GDM1 (cell line): ENCODE measurements at places on chromosomes 5 and 9.

DNA sequence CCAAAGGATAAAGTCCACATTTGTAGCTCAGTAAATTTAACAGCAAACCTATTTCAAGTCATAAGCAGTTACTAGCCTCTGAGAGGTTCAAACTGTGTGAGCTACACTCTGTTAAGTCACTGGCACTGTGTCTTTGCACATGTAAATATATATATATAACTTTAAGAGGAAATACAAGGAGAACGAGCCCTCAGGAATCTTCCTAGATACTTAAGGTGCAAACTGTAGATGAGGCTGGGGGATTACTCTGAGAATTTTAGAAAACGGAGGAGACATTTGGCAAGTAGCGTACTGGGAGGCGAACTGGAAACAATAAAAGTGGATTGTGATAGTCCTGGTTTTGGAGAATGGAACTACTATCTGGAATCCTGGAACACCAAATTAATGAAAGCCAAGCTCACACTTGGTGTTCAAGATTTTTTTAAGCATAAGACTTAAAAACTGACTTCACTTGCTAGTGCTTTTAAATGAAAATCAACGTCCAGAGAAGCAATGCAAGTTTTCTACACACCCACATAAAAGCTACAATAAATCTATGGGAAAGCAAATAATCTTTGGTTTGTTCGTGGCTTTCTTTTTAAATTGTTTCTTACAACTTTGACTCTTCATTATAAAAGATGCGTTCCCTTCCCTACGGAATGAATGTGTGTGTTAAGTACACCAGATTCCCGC, 1057.0 kb upstream of the DMAC1 start:
- DNase-seq: no peak

- no peak for DNase-seq
Measured at GRCh38 chr5:159655757-159656409, 260.4 kb upstream of the ADRA1B start.

DNA sequence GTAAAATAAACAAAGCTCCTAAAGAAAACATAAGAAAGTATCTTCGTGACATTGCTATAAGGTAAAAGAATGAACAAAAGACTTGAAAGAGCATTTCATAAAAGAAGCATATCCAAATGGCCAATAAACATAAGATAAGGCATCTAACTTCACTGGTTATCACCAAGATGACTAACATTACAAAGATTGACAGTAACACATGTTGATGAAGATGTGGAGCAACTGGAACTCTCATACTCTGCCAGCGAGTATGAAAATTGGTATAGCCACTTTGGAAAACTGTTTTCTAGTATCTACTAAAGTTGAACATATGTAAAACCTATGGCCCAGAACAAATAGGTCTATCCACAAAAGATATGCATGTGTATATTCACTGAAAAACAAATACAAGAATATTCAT, 150.5 kb downstream of the SNX18 start:
- DNase-seq: no peak

GRCh38 chr9:28329323-28329722, 756.0 kb upstream of the C9orf72 start:
- no peak for DNase-seq

- DNase-seq: no peak
Measured at GRCh38 chr5:170221327-170221741, 11.5 kb upstream of the C5orf58 start.

GRCh38 chr5:143217065-143217803, 186.3 kb downstream of the NR3C1 start:
- no peak for DNase-seq

GRCh38 chr9:82254646-82255367, 266.2 kb downstream of the SPATA31D1 start:
- no peak for DNase-seq

DNA sequence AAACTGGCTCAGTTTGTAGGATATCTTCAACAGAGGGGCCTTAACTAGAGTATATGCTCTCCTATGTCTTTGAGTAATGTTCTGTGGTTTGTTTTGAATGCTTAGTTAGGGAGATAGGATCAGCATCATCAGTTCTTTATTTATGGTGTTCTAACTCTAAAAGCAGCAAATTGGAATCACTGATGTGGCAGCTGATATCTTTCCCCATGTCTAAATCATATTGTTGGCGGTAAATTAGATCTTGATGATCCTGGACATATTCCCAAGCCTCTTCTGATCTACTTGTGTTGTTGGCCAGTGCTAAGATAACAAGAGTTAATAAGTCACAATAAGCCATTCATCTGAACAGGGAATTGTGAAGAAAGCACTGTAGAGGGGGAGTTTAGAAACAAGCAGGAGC, 332.4 kb upstream of the DAB2 start:
- no peak for DNase-seq

GRCh38 chr5:96687812-96688453, 25.8 kb downstream of the CAST start:
- DNase-seq: no peak

- no peak for DNase-seq
Measured at GRCh38 chr5:170503990-170504596, at the start of gene KCNIP1. Gene KCNIP1, plus strand, starts transcription at chr5:170504020.

DNA sequence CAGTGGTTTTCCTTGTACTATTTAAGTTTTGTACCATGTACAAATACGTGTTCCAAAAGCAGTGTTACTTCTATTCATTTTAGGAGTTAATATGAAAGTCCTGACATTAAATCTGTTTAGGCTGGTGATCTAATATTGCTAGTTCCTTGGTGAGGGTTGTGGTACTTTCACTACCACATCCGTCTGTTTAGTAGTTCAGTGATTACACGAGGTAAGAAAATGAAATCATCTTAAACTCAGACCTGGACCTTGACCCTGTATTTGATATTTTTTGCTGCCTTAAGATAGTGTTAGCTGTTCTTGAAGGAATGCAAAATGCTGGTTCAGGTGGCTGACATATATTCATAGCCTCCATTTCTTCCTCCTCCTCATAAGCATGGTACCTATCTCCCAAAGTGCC, 50.3 kb downstream of the MTAP start:
- DNase-seq: no peak

- no peak for DNase-seq
Measured at GRCh38 chr5:143708672-143709071, 103.3 kb upstream of the HMHB1 start.

DNA sequence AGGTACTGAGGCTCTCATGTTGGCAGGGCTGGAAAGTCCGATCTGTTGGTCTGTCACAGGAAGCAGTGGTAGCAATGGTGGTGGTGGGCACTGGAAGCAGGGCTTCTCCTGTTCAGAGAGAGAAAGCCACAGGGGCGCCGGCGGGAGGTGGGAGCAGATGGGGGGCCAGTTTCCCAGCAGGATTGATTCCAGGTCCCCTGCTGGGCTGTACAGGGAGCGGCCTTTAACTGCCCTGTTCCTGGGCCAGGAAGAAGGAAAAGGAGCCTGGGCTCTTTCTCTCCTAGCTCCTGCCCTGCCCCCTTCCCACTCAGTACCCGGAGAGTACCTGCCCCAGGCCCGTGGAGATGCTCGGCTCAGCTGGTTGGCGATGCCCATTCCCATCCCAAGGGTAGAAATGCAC, 2.6 kb upstream of the DAB2IP start:
- DNase-seq: no peak

GRCh38 chr5:177455661-177456590, 9.3 kb downstream of the PRR7 start:
- peak; percentile 75 for DNase-seq

GRCh38 chr9:9112001-9112720, 1312.6 kb upstream of the DMAC1 start:
- DNase-seq: no peak

- no peak for DNase-seq
Measured at GRCh38 chr5:2675548-2675947, 75.9 kb downstream of the IRX2 start.

- no peak for DNase-seq
Measured at GRCh38 chr9:130069048-130069447, 15.3 kb downstream of the GPR107 start.

DNA sequence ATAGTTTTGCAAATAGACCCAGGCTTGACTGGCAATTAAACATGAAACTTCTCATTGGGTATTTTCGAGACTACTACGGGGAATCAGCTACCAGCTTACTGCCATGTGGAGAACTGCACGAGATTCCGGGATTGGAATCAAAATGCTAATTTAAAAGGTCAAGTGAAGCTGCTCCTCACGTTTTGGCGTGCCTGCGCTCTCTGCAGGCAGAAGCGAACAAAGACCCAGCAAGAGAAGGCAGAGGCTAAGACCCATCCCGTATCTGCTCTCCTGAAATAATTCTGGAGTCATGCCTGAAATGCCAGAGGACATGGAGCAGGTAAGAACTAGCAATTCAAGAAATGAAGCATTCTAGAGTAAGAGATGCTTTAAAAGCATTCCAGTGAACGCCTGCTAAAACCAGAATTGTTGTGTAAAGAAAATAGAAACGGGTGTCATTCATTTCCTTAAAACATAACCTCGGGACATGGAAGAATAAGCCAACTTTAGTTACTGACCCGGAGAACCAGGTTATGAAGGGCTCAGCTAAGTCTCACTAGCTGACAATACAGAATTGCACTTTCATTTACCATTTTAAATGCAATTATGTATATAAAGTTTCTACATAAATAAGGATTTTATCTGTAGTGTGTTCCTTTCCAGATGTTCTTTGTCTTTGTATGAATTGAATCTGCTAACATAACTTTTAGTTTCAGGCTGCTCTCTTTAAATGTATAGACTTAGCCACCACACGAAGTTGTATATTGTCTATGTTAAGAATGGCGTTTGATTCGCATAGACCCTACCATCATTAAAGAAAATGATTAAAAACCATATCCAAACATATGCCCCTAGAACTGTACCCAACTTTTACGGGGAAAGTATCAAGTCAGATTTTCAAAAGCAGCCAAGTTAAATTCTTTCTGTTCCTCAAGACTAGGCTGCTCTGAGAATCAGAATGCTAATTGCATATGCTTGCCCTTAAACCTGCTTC, 2.0 kb upstream of the MAT2B start:
- DNase-seq: peak; percentile 74

- DNase-seq: peak; percentile 13
Measured at GRCh38 chr5:179166886-179167841, 107.0 kb downstream of the ZNF354C start.

GRCh38 chr5:78746021-78746770, 97.6 kb upstream of the LHFPL2 start:
- DNase-seq: no peak

GRCh38 chr9:120659676-120660075, 54.6 kb downstream of the MEGF9 start:
- no peak for DNase-seq

DNA sequence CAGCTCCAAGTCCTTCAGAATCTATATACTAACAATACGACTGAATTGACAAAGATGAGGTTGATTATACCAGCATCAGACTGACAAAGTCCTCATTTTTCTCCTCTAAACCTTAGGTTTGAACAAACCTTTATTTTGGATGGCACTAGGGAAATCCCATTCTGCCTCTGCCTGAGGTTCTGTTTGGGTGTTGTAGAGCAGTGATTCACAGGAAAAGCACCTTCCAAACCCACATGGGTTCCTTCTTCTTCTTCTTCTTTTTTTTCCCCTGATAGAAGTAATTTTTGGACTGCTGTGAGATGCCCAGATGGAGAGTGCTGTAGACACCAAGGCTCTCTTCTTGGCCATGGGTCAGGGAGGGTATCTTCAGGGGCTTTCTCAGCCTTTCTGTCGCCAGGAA, 164.9 kb upstream of the PAPPA start:
- DNase-seq: no peak

DNA sequence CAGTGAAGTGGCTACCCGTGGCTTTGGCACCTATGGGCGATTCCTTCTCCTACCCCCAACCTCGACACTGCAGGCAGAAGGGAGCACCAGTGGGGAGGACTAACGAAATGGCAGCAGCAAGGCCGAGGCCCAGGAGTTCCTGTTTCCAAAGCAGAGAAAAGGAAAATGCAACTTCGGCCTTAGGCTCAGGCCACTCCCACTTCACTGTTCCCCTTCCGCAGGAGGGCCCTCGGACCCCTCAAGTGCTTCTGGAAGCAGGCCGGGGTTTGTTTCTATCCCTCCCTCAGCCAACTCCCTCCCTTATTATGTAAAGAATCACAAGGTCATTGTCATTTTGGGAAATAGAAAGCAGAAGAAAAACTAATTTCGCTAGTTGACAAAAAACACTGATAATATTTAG, 36.4 kb upstream of the NKX2-5 start:
- DNase-seq: no peak

GRCh38 chr9:121646992-121647391, 4.4 kb upstream of the DAB2IP start:
- no peak for DNase-seq

DNA sequence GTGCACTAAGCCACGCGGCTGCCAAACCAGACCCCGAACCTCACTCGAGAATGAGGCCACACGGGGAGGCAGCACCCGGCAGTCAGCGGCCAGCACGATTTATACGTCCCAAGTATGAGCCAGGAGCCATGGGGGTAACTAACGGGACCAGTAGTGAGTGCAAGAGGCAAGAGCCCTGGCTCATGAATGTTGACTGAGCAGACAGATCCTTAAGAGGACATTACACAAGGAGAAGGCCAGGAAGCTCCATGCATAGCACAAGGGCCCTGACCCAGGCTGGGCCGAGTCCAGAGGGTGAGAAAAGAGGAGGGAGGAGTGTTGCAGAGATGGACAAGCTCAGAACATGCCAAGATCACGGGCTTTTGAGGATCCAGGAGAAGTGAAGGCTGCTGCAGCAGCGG, 58.6 kb upstream of the PHYKPL start:
- DNase-seq: no peak

- no peak for DNase-seq
Measured at GRCh38 chr5:164057121-164057520, 551.7 kb downstream of the MAT2B start.

DNA sequence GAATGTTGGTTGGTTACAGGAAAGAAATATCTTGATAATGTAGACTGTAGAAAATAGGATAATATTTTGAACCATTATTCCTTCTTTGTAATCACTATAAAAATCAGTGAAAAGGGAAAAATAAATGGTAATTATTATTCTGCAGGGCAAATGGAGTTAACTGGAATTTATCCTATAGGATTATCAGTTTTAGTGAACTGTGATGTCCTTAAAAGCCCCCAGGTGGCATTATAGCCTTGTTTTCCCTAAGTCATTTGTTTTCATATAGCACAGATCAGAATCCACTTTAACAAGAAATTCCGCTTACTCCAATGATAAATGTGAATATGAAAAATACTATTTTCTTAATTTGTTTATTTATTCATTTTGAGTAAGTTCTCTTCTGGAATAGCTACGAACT, 26.2 kb upstream of the WDR41 start:
- no peak for DNase-seq

DNA sequence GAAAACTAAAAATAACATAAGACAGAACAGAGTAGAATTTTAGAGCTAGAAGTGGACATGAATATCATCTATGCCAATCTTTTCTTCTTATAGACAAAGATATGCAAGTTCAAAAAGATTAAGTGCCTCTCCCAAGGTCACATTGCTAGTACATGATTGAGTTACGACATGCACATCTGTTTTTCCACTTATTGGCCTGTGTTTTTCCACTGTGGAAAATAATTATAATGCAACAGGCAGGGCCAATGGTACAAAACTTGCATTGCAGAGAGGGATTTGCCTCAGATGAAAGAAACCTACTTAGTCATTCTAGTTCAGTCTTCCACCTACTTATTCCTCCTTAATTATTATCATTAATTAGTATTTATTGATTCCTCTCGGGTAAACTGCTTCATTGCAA, 407.8 kb upstream of the SGCD start:
- no peak for DNase-seq

- DNase-seq: no peak
Measured at GRCh38 chr5:55533521-55534435, 986 bp downstream of the PLPP1 start.
